Activated CD4-positive, alpha-beta T cell treated with anti-CD3 and anti-CD28 coated beads, Interleukin-2, Interleukin-4, amounts not matched to agents 100 ng/mL and 50 ng/mL, durations not matched to agents 16 hours and 8 hours (primary cell): ENCODE measurements at places on chromosomes 11 and 22.

DNA sequence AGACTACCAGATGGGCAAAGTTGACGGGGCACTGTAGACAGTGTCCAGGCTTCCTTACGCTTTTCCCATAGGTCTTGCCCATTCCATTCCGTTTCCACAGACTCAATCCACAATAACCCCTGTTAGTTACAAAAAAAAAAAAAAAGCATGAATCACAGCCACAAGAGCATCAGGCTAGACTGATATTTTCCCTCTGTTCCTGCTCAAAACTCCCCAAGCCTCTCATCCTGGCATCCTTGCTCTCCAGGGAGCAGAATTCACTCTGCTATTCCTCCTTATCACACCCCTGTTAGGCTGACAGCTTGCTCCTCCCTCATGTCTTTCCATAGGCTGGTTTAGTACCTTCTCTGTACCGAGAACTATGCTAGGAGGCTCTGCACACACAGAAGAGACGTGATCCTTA lies 42.2 kb downstream of the TMEM123 start:
- DNase-seq = no peak

GRCh38 chr11:118341815-118342489 lies 553 bp downstream of the CD3D start:
- DNase-seq = no peak

- no peak for DNase-seq
Measured at GRCh38 chr11:22984045-22984444, 123.8 kb upstream of the CCDC179 start.

DNA sequence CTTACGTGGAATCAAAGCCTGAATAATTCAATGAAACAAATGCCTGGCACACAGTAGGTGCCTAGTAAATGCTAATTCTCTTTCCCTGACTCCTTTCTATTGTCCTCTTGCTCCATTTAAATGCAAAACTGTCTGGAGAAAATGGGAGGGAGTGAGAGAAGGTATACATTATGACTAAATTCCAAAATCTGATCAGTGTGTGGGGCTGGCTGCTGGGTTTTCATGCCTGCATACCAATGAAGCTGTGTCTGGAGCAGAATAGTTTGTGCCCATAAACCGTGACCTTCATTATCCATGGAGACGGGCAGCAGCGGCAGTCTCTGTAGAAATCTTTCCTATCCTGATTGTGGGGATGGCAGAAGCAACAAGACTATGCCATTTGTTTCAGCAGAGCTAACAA lies 223.4 kb upstream of the ZBED5 start:
- DNase-seq = no peak

DNA sequence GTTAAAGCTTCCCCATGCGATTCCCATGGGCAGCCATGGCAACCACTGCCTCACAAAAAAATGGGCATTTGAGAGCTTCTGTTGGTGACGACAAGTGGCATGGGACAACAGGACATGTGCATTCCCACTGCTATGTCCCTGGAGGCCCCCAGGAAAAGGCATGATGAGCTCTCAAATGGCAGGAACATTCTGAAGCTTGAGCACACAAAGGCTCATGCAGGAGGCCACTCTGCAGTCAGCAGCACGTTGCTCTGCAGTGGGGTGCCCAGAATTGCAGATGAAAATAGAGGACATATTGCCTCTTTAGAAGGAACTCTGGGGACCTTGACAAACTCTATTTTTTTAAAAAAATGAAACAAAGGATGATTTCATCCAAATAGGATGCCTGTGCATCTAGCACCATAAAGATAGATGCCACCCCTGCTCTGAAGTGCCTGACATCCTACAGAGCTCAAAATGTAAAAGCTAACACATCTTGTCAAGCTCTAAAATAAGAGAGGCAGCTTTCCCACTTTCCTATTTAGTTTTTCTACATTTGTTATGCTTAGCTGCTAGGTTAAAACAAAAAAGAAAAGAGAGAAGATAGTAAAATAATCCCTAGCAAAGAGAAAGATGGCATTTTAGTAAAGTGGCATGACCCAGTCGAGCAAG lies 277.6 kb upstream of the ZC3H12C start:
- no peak for DNase-seq

DNA sequence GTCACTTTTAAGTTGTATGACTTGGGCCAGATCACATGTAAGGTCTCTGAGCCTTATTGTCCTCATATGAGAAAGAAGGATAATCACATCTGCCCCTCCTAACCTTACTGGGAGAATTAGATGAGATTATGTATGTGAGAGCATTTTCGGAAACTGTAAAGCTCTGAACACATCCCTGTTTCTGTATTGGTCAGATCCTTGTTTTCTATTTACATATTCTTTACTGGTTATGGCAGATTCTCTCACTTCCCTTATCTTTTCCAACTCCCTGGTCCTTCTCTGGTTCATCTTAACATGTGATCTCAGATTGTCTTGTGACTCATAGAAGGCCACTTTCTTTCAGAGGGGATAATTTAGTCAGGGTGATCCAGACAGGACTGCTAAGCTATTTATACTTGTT lies 41.8 kb downstream of the CCDC81 start:
- DNase-seq = no peak

DNA sequence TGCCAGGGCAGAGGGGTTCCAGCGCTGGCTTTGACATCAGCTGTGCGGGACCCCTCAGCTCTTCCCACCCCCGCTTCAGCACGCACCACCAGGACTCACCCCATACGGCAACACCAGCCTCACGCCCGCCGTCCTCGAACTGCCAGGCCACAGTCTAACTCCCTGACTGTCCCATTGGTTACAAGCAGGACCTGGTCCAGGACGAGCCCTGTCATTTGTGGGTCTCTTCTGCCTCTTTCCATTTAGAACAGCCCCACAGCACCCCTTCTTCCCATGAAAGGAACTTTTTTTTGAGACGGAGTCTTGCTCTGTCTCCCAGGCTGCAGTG lies 81.7 kb downstream of the PHF21B start:
- DNase-seq = no peak

- DNase-seq = no peak
Measured at GRCh38 chr22:26906464-26906863, 249.1 kb downstream of the MIAT start.

DNA sequence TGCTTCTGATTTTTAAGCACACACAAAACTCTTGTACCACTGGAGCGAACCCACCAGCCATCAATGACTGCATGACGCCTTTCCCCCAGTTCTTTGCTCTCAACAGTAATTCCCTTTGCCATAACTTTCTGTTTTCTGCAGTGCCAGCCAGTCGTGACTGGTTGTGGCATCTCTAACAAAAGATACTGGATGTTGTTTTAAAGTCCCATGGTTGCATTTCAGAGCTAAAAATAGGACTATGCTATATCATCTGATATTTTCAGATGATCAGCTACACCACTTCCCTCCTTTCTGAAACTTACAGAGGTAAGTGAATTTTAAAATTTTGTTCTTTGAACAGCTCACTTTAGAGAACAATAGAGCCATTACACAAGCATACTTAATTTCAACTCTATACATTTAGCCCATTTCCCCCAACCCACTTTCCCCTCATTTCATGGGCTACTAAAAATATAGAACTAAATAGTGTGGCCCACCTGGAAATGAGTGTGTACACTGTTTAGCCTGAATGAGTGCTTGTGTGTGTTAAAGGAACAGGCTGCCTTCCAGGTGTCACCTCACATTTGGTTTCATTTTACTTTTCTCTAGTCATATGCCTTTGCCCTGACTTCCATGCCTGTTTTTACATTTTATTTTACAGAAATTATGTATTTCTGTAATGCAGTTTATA lies 136.9 kb upstream of the ZC3H12C start:
- no peak for DNase-seq

- DNase-seq = no peak
Measured at GRCh38 chr11:12293486-12293885, 83.9 kb upstream of the PARVA start.

DNA sequence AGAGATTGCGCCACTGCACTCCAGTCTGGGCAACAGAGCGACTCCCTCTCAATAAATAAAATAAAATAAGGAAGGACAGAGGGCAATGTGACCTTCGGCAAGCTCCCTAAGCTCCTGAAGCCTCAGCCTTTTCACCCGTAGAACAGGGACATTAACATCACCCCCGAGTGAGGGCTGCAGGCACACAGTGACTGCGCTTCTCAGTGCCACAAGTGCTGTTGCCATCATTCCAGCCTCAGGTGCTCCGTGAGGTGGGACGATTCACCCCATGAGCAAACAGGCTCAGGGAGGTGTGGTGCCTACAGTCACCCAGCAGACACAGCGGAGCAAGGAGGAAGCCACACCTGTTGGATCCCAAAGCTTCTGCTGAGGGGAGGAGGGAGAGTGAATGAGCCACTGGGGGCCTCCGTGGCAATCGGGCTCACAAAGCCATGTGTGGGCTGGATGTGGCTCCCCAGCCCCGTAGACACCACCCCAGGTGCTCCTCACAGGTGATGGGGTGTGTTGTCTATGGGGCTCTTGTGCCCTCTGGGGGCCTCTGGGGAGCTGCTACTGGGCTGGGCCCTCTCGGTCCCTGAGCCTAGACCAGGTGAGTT lies 9.1 kb upstream of the TCF20 start:
- no peak for DNase-seq

DNA sequence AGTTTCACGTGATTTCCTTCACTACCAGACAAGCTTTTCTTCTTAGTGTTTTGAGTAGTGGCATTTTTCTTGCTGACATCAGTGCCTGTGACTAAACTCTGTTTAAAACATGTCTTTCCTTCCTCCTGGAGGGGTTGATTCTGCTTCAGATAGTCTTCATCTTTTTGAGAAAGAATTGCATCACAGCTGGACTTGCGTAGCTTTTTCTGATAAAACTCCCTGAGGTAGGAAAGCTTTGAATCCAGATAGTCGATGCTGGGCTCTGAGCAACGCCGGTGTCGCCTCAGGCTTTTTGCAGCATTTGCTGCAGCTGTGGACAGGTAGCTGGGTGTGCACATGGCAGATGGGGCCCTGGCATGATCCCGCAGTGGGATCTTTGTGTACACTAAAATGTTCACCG lies 131.7 kb downstream of the ARHGAP20 start:
- DNase-seq = no peak

DNA sequence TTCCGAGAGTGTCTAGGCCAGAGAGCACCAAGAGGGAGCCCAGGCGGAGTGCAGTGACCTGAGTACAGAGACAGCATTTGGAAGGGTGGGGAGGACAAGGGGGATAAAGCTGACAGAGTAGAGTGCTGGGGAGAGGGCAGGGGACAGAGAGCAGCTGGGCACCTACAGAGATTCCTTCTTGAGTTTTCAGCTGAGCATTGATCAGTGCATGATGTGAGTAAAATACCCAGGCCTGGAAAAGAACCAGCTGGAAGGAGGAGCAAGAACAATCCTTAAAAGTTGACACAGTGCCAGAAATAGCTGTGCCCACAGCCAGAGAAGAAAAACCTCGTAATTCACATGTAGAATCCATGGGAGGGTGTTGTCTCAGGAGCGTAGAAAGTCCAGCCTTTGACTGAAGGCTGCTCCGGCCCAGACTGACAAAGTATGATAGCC lies 33.9 kb upstream of the PANX2 start:
- DNase-seq = no peak

- DNase-seq = no peak
Measured at GRCh38 chr11:33480626-33481025, 220.0 kb downstream of the C11orf91 start.

DNA sequence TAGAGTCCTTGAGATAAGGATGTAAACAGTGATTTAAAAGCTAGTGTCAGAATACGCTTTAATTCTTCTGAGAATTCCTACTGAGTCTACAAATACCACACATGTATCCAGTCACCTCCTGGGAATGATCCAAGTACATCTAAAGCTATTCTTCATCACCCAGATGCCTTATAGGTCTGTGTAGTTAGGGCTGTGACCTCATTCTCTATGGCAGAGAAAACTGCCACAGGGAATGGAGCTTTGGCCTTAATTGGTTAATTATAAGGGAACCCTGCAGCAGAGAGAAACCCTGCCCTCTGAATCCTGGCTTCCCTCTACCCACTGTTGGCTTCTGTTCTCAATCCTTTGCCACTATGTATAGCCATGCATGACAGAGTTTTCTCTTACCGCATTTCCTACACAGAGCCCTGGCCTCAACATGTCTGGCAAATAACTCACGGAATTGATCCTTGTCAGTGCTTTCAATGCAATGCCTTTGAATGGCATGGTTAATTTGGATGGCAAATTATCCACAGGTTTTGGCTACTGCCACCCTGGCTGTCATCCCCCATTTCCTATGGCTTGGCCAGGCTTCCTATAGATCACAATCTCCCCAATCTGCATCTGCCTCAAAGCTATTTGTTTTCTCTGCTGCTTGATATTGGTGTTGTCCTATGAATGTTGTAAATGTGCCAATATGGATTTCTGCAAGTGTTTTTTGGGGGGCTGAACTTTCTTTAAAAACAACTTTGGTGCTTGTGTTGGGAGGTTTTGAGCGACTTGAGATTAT lies 2.9 kb downstream of the DIXDC1 start:
- no peak for DNase-seq

GRCh38 chr11:119505861-119506260 lies 82.9 kb upstream of the THY1 start:
- DNase-seq = no peak

DNA sequence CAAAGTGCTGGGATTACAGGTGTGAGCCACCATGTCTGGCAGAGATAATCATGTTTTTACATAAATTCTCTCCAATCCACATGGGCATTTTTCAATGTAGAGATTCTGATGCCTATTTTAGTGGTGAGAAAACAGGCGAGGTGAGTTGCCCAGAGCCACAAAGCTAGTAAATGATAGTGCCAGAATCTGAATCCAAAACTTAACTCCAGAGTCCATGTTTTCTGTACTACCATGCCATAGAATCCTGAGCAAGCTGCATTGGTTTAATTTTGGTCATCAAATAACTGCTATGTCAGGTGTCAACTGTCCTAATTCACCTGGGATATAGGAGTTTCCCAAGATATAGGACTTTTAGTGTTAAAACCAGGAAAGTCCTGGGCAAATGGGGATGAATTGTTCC lies 13.6 kb downstream of the NEFH start:
- DNase-seq = no peak

- peak; percentile 5 for DNase-seq
Measured at GRCh38 chr22:22030493-22031182, 48.1 kb upstream of the TOP3B start.
